Occipital lobe (tissue), 3 donors: ENCODE measurements at places on chromosomes 1 and 21. TPM values are rescaled to one million over a fixed set of nuclear protein-coding genes. Genes with fewer than 3 reads are reported as not detected.

Gene DNAJC6
- total RNA-seq, result 104 TPM

Gene SVBP
- total RNA-seq, result 68.0 TPM

Gene MLLT11
- 77.2 TPM for total RNA-seq

DNA sequence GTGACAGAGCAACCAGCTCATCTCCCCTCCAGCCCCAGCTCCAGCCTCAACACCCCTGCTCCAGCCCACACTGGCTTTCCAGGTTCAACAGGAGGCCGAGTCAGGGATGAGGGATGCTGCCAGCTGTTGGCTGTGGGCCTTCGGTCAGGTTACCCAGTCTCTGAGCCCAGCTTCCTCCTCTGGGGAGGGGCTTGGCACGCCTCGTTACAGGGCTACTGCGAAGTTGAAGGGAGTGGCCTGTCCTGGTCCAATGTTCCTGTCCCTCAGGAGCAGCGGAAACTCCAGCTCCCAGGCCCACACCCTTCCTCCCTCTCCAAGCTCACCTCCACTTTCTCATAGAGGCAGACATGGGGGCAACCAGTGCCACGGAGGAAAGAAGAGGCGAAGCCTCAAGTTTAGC is 15.1 kb upstream of the TAS1R2 start:
- no peak for DNase-seq

DNA sequence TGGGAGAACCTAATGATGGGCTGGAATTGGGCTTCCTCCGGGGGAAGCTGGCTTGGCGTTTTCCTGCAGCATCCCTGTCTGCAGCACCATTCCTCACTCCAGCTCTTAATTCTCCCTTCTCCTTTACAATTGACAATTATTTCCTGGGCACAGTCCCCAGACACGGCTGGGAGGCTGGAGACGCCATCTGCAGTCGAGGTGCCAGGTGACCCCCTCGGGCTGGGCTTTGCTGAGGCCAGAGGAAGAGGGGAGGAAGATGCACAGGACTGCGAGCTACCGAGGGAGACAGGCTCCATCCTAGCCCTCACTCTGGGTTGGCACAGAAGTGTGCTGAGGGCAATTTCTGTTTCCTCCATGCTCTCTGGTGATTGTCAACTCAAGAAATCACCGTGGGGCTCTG is 453.8 kb downstream of the PTPRU start:
- DNase-seq, result no peak

DNA sequence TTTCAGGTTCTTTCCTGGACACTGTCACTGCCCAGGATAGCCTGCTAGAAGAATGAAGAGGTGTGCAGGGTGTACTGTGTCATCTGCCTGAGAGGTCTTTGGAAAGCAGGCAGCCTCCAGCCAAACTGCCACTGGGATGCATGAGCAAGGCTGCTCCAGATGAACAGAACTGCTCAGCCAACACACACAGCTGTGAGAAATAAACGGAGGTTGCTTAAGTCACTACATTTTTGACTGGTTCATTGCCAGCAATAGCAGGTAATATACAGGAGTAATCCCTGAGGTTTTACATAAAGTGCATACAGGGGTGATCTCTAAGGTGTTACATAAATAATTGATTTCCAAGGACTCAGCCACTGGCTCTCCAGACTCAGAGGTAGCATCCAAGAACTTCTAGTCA is 516.9 kb downstream of the BRINP3 start:
- DNase-seq, result no peak

DNA sequence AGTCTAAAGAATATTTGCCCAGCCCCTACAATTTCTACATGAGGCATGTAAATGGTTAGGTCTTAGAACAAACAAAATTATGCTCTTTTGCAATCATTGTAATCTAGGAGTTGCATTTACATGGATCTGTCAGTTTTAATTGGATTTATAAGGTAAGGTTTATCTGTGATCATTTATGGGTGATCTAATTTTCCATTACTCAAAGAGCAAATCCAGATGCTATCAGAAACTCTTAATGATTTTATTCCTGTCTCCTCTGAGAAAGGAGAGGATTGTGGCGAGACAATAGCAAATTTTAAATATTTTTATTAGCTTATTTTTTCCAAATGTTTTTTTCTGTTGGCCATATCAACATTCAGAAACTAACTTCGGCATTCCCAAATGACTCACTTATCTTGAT is 14.2 kb upstream of the NEGR1 start:
- no peak for DNase-seq

DNA sequence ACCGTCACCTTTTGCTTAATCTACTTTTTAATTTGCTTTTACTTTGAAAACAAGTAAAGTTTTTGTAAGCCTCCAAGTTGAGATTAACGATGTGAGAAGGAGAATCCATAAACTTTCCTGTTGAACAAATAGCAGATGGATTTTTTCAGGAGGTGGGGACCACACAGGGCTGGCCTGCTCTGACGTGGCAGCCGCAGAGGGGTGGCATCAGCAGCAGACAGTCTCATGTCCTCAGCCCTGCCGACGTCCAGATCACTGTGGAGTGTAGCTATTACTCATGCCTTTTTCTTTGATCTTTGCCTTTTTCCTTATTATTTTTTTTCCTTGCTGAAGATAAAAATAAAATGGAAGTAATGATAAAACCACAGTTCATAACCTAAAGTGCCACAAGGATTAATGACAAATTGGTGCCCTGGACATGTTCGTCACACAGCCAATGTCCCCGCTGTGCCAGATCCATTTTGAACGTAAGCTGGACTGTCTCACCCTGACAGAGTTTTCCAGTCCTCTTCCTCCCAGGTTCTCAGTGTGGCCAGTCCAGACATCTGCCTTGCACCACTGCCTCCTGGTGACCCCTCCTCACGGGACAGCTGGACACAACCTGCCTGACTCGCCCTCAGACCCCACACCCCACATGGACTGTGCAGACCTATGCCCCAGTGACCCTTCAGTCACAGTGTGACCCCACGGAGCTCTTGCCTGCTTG is 15.4 kb upstream of the ZBTB21 start:
- no peak for DNase-seq

Gene PIK3C2B
- total RNA-seq, result 31.0 TPM

Gene IGSF3
- 115 TPM for total RNA-seq

Gene AGMAT
- total RNA-seq, result 0.47 TPM

Gene REN
- not detected for total RNA-seq

Gene SH3GLB1
- 107 TPM for total RNA-seq

GRCh38 chr1:58908561-58909560 is 125.0 kb upstream of the JUN start:
- DNase-seq, result no peak

Gene ATP1B1
- total RNA-seq, result 233 TPM

DNA sequence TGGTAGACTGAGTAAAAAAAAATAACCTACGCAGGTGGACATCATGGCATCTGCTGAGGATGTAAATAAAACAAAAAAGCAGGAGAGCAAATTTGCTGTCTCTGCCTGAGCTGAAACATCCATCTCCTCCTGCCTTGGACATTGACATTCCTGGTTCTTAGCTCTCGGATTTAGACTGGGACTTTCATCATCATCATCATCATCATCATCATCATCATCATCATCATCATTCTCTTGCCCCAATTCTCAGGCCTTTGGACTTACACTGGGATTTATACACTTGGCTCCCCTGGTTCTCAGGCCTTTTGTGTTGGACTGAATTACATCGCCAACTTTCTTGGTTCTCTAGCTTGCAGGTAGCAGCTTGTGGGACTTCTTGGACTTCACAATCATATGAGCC is 308.4 kb upstream of the BEND5 start:
- no peak for DNase-seq

Gene PGBD5
- 25.6 TPM for total RNA-seq

- no peak for DNase-seq
Measured at GRCh38 chr1:151347523-151348246, 633 bp upstream of the RFX5 start.

Gene CELA3B
- not detected for total RNA-seq

Gene DPM3
- 12.0 TPM for total RNA-seq

Gene UTS2
- total RNA-seq, result not detected

- DNase-seq, result no peak
Measured at GRCh38 chr1:107267489-107267888, 126.7 kb downstream of the NTNG1 start.

DNA sequence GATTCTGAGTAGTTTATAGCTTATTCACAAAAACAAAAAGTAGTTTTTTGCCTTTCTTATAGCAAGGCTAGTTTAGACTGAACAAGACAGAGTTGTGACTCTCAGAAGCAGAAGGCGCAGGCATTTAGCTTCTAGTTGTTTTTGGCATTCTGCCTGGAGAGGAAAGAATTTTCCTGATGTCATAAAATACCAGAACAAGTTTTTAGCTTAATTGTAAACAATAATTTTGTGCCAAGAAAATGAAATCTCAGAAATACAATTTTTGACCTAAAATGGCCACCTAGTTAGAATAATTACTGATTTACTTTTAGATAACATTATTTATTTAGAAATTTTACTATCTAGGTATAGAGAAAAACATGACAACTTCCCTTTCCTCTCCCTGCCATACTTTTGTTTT is 1.0 kb downstream of the DNAJB4 start:
- no peak for DNase-seq

DNA sequence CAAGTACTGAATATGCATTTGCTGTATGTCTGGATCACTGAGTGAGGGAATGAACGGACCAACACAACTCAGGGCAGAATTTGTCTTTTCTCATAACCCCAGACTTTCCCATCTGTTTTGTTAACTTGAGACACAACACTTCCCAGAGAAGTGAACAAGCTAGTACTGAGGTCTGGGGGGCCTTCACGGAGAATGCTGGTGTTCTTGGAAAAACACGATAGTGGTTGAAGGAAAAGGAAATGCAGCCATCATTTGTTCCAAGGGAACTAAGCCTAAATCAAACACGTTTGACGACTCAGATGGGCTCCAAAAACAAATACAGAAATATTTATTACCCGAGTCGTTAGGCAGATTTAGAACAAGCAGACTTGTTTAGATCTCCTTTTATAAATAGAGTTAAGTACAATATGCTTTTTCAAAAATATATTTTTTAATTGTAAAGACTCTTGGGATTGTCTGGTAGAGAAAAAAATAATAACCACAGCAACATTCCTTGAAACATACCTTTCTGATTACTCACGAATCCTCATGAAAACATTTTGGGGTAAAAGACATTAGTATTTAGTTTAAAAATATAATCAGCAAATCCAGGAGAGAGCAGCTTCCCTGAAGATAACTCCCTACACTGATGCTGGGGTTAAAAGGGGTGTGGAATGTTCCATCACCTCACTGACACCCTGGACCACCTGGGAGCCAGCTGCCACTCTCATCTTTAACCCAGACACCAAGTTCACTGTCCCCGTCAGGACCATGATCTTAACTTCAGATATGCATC is 427.7 kb upstream of the RUNX1 start:
- DNase-seq, result no peak

Gene ZNF648
- total RNA-seq, result 0.31 TPM

Gene NFASC
- total RNA-seq, result 32.4 TPM

- no peak for DNase-seq
Measured at GRCh38 chr1:10734962-10735544, 61.4 kb downstream of the CASZ1 start.

GRCh38 chr1:32291145-32291707 is 657 bp upstream of the HDAC1 start:
- DNase-seq, result no peak

- no peak for DNase-seq
Measured at GRCh38 chr1:16338961-16339360, 13.3 kb downstream of the FBXO42 start.

- DNase-seq, result no peak
Measured at GRCh38 chr1:198524556-198524955, 15.9 kb downstream of the ATP6V1G3 start.

DNA sequence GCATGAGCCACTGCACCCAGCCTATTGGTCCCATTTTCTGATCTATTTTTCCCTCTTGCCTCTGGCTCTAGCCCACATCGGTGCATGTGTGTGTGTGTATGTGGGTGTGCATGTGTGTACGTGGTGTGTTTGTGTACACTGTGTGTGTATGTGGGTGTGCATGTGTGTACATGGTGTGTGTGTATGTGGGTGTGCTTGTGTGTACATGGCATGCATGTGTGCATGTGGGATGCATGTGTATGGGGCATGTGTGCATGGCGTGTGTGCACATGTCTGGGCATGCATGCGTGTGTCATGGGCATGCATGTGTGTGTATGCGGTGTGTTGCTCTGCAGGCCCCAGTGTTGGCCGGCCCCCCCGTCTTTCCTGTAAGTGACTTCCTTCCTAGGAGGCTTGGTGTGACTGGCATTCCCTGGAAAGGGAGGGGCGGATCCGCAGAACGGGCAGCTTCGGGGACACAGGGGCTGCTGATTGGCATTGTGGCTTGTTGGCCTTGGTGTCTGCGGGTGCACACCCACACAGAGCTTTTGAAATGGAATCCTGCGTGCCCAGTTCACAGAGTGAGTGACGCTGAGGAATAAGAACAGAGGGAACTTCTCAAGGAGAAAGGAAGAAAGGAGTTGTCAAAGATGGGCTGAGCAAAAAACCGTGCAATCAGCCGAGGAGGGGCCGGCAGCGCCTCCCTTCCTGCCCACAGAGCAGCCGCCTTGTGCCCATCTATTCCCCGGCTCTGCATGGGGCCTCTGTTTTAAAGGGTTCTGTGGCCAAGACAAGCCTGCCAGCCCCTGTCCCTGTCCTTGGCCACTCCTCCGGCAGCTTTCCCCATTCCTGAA is 8.0 kb downstream of the PDXK start:
- DNase-seq, result peak; percentile 44

GRCh38 chr21:42056468-42056867 is 14.6 kb upstream of the UMODL1 start:
- no peak for DNase-seq

- no peak for DNase-seq
Measured at GRCh38 chr1:60662486-60663044, 419.8 kb upstream of the NFIA start.

Gene CGN
- total RNA-seq, result 3.1 TPM

- no peak for DNase-seq
Measured at GRCh38 chr21:16421965-16422364, 692.2 kb downstream of the USP25 start.

Gene AHCTF1
- 48.2 TPM for total RNA-seq

DNA sequence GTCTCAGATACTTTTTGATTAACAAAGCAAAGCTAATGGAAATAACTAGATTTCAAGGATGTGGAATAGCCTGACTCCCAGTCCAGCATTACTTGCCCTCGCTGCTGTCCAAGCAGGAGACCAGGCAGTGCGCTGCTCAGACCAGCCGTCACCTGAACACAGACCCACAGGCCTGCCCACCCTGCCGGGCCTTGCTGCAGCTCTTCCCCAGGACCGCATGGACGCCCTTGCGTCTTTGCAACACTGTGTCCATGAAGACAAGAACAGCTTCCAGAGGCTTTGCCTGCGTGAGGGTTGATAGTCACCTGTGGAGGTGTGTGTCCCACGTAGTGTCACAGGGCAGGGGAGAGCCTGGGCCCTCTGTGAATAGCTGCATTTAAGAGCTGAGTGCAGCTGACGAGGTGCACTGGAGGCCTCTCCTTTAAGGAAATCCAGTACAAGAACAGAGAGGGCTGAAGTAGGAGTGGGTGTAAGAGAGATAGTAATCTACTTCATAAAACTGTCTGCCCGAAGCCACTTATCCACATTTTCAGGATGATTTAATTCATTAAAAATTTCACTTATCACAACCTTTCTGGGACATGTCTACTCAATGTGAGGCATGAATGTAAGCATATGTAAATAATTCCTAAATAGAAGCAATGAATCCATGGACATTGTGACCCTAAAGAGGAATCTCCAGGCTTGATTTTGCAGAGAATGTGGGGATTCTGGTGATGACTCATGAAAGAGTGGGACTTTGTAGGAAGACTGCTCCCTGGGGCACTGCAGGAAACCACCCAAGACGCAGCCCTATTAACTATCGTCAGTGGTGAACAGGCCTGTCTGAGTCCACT is 176.2 kb upstream of the RAB4A start:
- DNase-seq, result no peak
